ENCODE measurements at places on chromosomes 16 and 17. TPM values are rescaled to one million over a fixed set of nuclear protein-coding genes. Genes with fewer than 3 reads are reported as not detected.

DNA sequence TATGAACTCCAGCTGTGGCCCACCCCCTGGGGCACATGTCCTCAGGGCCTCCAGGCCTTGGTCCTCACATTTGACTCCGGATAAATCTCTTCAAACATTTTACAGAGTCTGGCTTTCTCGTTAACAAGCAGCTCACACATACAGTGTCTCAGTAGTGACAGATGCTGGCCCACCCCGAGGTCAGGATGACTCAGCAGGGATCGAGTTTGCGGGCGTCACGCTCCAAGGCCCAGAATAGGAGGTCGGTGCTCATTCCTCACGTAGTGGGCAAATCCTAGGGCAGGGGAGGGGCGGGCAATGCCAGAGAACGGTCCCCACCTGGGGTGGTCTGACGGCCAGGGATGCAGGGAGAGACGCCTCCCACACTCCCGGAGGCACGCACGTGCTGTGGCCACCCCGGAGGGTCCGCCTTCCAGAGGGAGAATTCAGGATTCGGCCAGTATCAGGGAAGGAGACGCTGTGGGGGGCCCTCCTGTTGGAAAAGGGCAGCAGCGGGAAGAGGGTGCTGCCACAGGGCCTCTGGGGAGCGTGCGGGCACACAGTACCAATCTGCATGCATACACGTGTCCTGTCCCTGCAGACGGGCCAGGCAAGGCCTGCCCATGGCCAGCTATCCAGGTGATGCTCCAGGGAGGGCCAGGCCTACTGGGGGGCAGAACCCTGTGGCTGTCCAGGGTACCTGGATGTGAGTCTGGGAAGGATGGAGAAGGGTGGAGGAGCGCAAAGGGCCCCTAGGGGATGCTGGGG is 8.6 kb downstream of the SLC7A5 start:
- H3K4me3 ChIP-seq: no peak overlapping the region
- H3K27ac ChIP-seq: no peak overlapping the region
- H3K27me3 ChIP-seq: no peaks in the 10 kb centered on the region
- H3K4me1 ChIP-seq: no peaks in the 10 kb centered on the region
- H3K36me3 ChIP-seq: no peaks in the 10 kb centered on the region
- DNase-seq: no peak

- no peaks in the 10 kb centered on the region for H3K36me3 ChIP-seq
- H3K4me3 ChIP-seq: no peak overlapping the region
- no peak for DNase-seq
- H3K27me3 ChIP-seq: no peaks in the 10 kb centered on the region
- no peak overlapping the region for H3K27ac ChIP-seq
Observed at GRCh38 chr16:69368866-69369265, 16.9 kb downstream of the TERF2 start.

DNA sequence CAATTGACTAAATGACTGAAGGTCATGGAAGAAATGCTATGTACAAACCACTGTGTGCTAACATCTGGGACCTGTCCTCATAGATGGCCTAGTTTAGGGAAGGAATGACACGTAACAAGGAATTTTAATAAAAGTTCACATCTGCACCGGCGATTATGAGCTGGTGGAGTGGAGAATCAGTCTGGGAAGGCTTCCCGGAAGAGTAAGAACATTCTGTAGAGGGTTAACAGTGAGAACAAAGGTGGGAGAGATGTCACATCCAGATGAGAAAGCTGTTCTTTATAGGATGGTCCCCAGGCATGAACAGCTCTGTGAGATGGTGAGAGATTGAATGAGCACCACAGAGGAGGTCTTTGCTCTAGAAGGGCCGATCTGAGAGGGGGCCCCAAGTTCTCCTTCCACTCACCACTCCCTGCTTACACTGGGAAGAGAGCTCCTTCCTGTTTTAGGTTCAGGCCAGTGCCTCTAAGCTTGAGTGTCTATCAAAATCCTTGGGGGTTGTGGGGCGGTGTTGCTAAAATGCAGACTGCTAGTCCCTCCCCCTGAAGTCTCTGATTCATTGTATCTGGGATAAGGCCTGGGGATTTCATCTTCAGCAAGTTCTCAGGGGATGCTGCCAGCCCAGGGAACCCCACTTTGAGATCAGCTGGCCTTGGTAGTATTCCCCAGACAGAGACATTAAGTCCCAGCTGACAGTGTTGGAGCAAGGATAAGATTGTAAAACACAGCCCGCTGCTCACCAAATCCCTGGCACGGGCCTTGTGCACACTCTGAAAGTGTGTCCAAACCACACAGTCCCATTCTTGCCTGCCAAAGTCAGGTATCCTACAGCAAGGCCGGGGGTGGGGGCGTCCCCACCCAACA is 294.7 kb upstream of the MAF start:
- H3K36me3 ChIP-seq: no peaks in the 10 kb centered on the region
- no peak overlapping the region for H3K4me3 ChIP-seq
- H3K27me3 ChIP-seq: no peaks in the 10 kb centered on the region
- no peaks in the 10 kb centered on the region for H3K4me1 ChIP-seq

VWA3A gene
- total RNA-seq: 1.5 TPM

SLC5A2 gene
- not detected for total RNA-seq

DNA sequence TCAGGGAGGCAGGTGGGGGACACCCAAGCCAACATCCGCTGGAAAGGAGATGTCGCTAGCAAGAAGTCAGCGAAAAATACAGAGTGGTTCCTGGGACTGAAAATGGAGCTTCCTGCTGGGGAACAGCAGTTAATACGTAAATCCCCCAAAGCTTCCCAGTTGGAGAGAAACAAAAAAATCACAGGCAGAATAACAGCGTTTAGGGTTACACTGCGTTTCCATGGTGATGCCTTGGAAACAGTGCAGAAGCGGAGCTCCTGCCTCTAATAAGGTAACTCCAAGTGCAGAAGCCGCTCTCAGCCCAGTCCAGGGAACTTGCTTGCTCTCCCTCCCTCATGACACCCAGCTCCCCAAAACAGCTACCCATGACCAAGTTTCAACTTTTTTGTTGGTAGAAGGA is 73.4 kb downstream of the PLD6 start:
- no peak for DNase-seq
- H3K4me3 ChIP-seq: no peak overlapping the region
- H3K4me1 ChIP-seq: no peaks in the 10 kb centered on the region
- no peaks in the 10 kb centered on the region for H3K36me3 ChIP-seq
- no peak overlapping the region for H3K27ac ChIP-seq

DNA sequence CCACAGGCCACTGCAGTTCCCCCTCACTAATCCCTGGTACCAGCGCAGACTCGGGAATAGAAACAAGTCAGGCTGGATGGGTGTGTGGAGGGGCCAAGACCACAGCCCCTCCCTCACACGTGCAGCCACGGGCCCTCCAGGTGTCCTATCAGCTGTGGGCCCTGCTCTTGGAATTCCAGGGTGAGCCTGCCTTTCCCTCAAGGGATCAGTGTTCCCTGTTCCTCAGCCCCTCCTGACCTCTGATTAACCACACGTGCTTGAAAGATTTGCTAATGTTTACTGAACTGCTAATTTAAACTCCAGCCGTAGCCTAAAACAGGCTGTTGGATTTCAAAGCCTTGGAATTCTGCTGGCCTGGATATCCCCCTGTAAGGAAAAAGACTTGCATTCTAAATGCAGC is 146.4 kb downstream of the SOCS1 start:
- no peak overlapping the region for H3K4me3 ChIP-seq
- no peaks in the 10 kb centered on the region for H3K27me3 ChIP-seq
- H3K36me3 ChIP-seq: no peaks in the 10 kb centered on the region
- peaks cover 4% of the 10 kb centered on the region for H3K4me1 ChIP-seq
- DNase-seq: no peak

GRCh38 chr16:85357924-85358505 is 245.7 kb upstream of the CIBAR2 start:
- no peak for DNase-seq
- no peaks in the 10 kb centered on the region for H3K4me1 ChIP-seq
- H3K4me3 ChIP-seq: no peak overlapping the region
- no peaks in the 10 kb centered on the region for H3K36me3 ChIP-seq
- no peak overlapping the region for H3K27ac ChIP-seq
- H3K27me3 ChIP-seq: no peaks in the 10 kb centered on the region

TNFRSF12A gene
- total RNA-seq: 29.5 TPM

- no peaks in the 10 kb centered on the region for H3K36me3 ChIP-seq
- H3K4me1 ChIP-seq: no peaks in the 10 kb centered on the region
- no peak overlapping the region for H3K27ac ChIP-seq
- DNase-seq: no peak
- no peaks in the 10 kb centered on the region for H3K27me3 ChIP-seq
Observed at GRCh38 chr17:42087736-42088705, 10.3 kb downstream of the ZNF385C start.

WNT3 gene
- not detected for total RNA-seq

FBXW10 gene
- not detected for total RNA-seq

DNA sequence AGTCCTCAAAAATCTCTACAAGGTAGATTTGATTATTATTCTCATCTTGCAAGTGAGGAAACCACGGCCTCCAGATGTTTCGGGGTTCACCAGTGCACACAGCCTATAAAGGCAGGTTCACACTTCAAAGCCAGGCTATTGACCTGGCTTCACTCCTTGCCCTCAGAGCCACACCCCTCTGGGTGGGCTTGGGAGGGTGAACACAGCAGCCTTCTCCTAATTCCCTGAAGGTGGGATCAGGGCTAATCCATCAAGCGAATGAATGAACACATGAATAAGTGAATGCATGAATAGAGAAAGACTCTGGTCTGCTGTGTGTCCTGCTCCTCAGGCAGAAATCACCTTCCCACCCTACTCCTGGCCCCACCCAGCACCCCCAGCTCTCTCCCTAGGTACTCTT is 139.0 kb downstream of the CYLD start:
- H3K4me3 ChIP-seq: no peak overlapping the region
- no peak overlapping the region for H3K27ac ChIP-seq
- no peak for DNase-seq

TEKT5 gene
- not detected for total RNA-seq

DNA sequence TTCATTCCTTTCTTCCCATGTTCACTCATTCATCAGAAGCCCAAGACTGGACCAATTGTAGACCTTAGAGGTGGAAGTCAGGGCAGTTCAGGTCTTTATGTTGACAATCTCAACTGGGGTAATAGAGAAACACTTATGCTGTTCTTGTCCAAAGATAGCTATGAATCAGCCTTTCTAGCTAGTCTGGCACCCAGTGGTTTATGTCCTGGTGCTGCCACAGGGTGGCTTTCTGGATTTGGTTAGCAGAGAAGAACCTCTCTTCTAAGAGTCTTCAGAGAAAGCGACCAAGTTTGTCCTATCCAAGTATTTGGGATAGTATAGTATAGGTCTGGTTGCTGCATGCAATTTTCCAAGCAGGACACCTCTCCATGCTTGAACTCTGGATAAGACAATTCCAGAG is 83.3 kb downstream of the NOG start:
- no peaks in the 10 kb centered on the region for H3K4me1 ChIP-seq
- no peak for DNase-seq
- no peak overlapping the region for H3K4me3 ChIP-seq
- H3K27me3 ChIP-seq: no peaks in the 10 kb centered on the region
- no peaks in the 10 kb centered on the region for H3K36me3 ChIP-seq

DNA sequence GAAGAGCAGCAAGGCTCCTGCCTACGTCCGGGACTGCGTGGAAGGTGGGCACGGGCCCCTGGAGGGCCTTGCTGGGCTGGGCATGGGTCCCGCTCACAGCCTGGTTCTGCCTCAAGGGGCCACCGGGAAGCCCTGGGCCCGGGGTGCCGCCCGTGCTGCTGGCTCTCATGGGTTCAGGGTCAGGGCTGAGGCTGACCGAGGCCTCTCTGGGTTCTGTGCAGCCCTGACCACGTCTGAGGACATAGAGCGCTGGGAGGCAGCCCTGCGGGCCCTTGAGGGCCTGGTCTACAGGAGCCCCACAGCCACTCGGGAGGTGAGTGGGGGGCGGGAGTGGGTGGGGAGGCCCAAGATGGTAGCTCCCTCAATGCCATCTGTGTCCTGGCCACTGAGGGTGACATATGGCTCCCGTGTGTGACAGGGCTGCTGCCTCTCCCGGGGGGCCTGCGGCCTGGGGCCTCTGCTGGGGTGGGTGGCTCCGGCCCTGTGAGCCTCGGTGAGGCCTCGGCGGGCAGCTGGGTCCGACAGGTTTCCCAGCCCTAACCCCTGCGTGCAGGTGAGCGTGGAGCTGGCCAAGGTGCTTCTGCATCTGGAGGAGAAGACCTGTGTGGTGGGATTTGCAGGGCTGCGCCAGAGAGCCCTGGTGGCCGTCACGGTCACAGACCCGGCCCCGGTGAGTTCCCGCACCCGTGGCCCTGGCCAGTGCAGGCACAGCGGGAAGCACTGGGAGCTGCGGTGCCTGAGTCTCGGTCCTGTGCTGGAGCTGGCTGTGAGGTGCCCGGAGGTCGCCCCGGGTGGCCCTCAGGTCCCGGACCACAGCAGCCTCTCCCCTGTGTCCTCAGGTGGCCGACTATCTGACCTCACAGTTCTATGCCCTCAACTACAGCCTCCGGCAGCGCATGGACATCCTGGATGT is 9.2 kb downstream of the TELO2 start:
- no peak for DNase-seq
- H3K36me3 ChIP-seq: no peaks in the 10 kb centered on the region
- H3K4me3 ChIP-seq: no peak overlapping the region
- H3K4me1 ChIP-seq: no peaks in the 10 kb centered on the region
- H3K27ac ChIP-seq: no peak overlapping the region
- no peaks in the 10 kb centered on the region for H3K27me3 ChIP-seq

DNA sequence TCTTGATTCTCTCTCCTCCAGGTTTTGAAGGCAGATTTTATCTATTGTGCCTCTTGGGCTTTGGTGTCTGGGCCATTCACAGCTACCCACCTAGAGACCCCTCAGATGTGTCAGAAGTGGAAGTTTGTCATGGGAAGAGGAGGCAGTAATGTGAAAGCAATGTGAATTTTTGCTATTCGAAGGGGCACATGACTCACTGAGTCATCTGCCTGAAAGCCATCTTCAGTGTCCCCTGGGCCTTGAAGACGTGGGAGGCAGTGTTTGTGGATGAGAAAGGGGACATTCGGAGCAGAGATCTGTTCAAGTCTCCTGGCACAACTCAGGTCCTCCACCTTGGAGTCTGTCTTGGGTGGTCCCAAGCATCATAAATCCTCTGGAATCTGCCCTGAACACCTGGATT is 530.2 kb downstream of the NPIPA7 start:
- H3K27ac ChIP-seq: no peak overlapping the region
- no peaks in the 10 kb centered on the region for H3K4me1 ChIP-seq
- no peak overlapping the region for H3K4me3 ChIP-seq
- H3K36me3 ChIP-seq: no peaks in the 10 kb centered on the region

CPHXL2 gene
- total RNA-seq: not detected

PERCC1 gene
- total RNA-seq: not detected

ABCC3 gene
- total RNA-seq: 3.7 TPM

- no peaks in the 10 kb centered on the region for H3K27me3 ChIP-seq
- DNase-seq: no peak
- H3K4me3 ChIP-seq: no peak overlapping the region
Observed at GRCh38 chr16:30757316-30757715, 4.5 kb downstream of the CFAP119 start.

GRCh38 chr16:83742124-83742899 is 65.5 kb upstream of the HSBP1 start:
- H3K36me3 ChIP-seq: no peaks in the 10 kb centered on the region
- no peak overlapping the region for H3K27ac ChIP-seq
- H3K4me1 ChIP-seq: no peaks in the 10 kb centered on the region
- DNase-seq: no peak

LPO gene
- not detected for total RNA-seq

SLC13A2 gene
- not detected for total RNA-seq

- no peak overlapping the region for H3K4me3 ChIP-seq
- no peak overlapping the region for H3K27ac ChIP-seq
- H3K4me1 ChIP-seq: no peaks in the 10 kb centered on the region
- no peaks in the 10 kb centered on the region for H3K27me3 ChIP-seq
Observed at GRCh38 chr17:8935191-8935590, 30.3 kb downstream of the PIK3R5 start.

SLC25A11 gene
- 38.0 TPM for total RNA-seq

GCGR gene
- total RNA-seq: not detected
